ENCODE measurements at places on chromosomes 2 and 18. TPM values are rescaled to one million over a fixed set of nuclear protein-coding genes. Genes with fewer than 3 reads are reported as not detected.

GRCh38 chr2:204538182-204539018 lies 6.9 kb upstream of the PARD3B start:
- H3K36me3 ChIP-seq = no peaks in the 10 kb centered on the region
- no peak overlapping the region for H3K4me3 ChIP-seq
- no peaks in the 10 kb centered on the region for H3K4me1 ChIP-seq
- H3K27ac ChIP-seq = no peak overlapping the region
- no peaks in the 10 kb centered on the region for H3K27me3 ChIP-seq

GRCh38 chr2:37232131-37232933 lies 874 bp downstream of the NDUFAF7 start:
- peaks cover 27% of the 10 kb centered on the region for H3K4me1 ChIP-seq
- DNase-seq = peak; percentile 20
- peak overlapping the region; percentile 84 for H3K4me3 ChIP-seq
- H3K27me3 ChIP-seq = no peaks in the 10 kb centered on the region
- peak overlapping the region; percentile 91 for H3K27ac ChIP-seq

DNA sequence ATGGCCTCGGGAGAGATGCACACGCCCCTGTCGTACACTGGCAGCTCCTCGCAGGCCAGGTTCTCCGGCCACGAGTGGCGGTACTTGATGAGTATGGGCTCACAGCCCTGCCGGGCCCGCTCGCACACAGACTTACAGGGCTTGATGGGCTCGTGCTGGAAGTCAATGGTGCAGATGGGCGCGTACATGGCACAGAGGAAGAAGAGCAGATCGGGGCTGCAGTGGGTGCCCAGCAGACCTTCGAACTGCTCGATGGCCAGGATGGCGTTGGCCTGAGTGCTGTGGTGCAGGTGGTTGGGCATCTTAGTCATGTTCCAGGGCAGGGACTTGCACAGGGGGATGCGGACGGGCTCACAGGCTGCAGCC lies 359 bp downstream of the FRZB start:
- no peak for DNase-seq
- H3K4me3 ChIP-seq = peak overlapping the region; percentile 67
- no peaks in the 10 kb centered on the region for H3K36me3 ChIP-seq
- peaks cover 15% of the 10 kb centered on the region for H3K4me1 ChIP-seq
- H3K27ac ChIP-seq = peak overlapping the region; percentile 38

GRCh38 chr2:159551806-159552205 lies 64.5 kb downstream of the BAZ2B start:
- no peaks in the 10 kb centered on the region for H3K4me1 ChIP-seq
- no peak for DNase-seq
- H3K4me3 ChIP-seq = no peak overlapping the region

- H3K27ac ChIP-seq = no peak overlapping the region
- H3K27me3 ChIP-seq = no peaks in the 10 kb centered on the region
- no peak for DNase-seq
- no peaks in the 10 kb centered on the region for H3K4me1 ChIP-seq
These were observed 3.9 kb downstream of the KCNK3 start for GRCh38 chr2:26696351-26696816.

Gene SRD5A2
- 0.10 TPM for total RNA-seq

Gene SP140L
- 3.5 TPM for total RNA-seq

Gene EIF2AK3
- total RNA-seq = 7.6 TPM

DNA sequence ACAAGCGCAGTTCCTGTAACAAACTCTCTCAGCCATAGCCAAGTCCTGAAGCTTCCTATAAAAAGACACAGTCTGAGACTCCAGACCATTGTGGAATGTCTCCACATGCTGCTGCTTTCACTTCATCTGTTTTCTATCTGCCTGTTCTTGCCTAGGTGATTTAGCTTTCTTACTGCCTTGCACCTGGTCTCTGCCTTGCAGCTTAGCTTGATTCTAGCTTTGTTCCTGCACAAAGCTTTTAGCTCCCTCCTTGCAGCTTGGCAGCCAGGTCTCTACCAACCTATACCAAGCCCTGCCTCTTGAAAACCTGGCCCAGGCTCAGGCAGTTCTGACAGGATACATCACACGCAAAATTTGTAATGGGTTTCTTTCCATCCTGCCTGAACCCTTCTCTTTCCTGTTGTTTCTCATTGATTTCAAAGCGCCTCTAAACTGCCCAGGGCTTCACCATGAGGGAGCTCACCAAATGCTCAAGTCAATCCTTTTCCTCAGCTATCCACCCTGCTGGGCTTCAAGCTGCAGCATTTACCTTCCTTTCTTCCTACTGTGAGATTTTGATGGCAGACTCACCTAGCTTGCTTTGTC lies 941.3 kb upstream of the NXPH2 start:
- no peak for DNase-seq
- H3K36me3 ChIP-seq = no peaks in the 10 kb centered on the region
- no peak overlapping the region for H3K4me3 ChIP-seq
- H3K27me3 ChIP-seq = no peaks in the 10 kb centered on the region
- no peak overlapping the region for H3K27ac ChIP-seq
- no peaks in the 10 kb centered on the region for H3K4me1 ChIP-seq

- no peak for DNase-seq
- no peaks in the 10 kb centered on the region for H3K27me3 ChIP-seq
- H3K4me3 ChIP-seq = no peak overlapping the region
- H3K4me1 ChIP-seq = peaks cover 38% of the 10 kb centered on the region
- H3K27ac ChIP-seq = peak overlapping the region; percentile 95
These were observed 47.6 kb downstream of the TEX44 start for GRCh38 chr2:231640241-231640640.

DNA sequence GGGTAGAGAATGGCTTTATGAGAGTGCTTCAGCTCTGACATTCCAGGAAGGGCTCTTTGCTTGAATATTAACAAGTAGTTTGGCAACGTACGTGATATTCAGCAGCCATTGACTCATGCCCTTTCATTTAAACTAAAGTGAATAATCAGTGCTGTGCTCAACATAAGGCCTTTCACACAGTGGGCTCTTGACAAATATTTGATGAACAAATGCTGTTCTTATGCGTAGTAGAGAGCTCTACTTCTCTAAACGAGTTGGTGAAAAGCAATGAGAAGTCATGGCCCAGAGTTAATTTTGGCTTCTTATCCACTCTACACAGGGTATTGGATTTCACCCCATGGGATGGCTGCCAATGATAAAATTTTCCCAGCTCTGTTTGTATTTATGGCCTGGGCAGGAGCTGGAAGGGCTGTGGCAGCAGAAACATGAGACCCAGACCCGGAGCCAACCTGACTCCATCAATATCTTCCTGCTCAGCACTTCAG lies 338.9 kb downstream of the CCDC85A start:
- peak overlapping the region; percentile 58 for H3K27ac ChIP-seq
- H3K27me3 ChIP-seq = no peaks in the 10 kb centered on the region
- peak; percentile 41 for DNase-seq
- no peaks in the 10 kb centered on the region for H3K4me1 ChIP-seq

- no peak overlapping the region for H3K27ac ChIP-seq
- no peaks in the 10 kb centered on the region for H3K27me3 ChIP-seq
- DNase-seq = no peak
- no peaks in the 10 kb centered on the region for H3K36me3 ChIP-seq
These were observed 385.4 kb upstream of the TMEFF2 start for GRCh38 chr2:192579965-192580700.

DNA sequence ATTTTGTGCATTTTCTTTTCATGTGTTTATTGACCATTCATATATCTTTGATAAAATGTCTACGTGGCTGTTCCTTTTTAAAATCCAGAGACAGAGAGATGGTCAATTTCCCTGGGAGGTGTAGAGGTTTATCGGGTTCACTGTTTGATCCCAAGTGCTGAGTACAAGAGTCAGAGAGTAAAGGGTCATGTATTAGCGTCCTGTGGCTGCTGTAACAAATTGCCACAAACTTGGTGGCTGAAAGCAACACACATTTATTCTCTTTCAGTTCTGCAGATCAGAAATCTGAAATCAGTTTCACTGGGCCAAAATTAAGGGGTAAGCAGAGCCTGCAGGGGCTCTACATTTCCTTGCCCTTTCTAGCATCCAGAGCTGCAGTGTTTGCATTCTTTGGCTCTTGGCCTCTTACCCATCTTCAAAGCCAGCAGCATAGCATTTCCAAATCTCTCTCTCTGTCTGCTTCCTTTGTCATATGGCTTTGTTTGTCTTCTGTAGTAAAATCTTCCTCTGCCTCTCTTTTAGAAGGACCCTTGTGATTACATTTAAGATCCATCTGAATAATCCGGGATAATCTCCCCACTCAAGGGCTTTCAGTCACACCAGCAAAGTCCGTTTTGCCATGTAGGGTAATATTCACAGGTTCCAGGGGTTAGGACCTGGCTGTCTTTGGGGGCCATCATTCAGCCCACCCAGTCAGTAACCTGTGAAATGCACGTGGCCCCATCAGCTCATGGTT lies 49.9 kb downstream of the TMEM17 start:
- no peak overlapping the region for H3K4me3 ChIP-seq
- no peak overlapping the region for H3K27ac ChIP-seq
- no peaks in the 10 kb centered on the region for H3K27me3 ChIP-seq
- DNase-seq = no peak
- no peaks in the 10 kb centered on the region for H3K36me3 ChIP-seq

DNA sequence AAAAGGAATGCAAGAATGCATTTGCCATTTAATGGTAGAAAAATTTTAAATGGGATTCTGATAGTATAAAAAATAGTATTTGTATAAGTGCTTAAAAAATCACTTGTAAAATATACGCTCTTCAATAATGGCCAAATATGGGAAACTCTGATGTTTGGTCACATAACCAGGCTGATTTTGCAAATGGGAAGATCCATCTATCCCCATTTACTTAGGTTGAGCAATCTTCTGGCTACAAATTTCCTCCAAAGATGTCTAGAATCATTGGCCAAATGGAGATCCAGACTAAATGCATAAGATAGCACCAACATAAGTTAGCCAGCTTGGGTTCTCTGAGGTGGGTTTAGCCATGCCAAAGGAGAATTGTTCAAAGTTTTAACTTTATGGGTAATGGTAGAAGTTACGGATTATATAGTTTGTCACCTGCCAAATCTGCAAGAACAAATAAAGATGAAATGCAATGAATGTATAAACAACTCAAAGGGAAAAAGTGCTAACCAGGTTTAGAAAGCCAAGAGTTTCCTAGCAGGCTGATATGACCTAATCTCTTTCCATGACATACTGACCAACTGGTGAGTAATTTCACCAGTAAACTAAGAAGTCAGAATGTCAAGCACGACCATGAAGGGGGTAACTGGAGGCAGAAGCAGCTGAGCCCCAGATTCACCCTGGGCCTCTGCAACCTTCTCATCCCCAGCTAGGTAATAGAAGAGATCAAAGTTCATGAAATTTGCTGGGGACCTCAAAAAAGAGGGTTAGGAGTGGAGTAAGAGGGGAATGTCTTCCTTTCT lies 10.0 kb downstream of the RHOB start:
- H3K27ac ChIP-seq = no peak overlapping the region
- H3K4me3 ChIP-seq = no peak overlapping the region
- H3K27me3 ChIP-seq = no peaks in the 10 kb centered on the region
- DNase-seq = no peak

GRCh38 chr2:33477473-33478468 lies 1.3 kb downstream of the RASGRP3 start:
- no peaks in the 10 kb centered on the region for H3K27me3 ChIP-seq
- peak; percentile 60 for DNase-seq
- no peaks in the 10 kb centered on the region for H3K36me3 ChIP-seq
- H3K4me1 ChIP-seq = peaks cover 51% of the 10 kb centered on the region

DNA sequence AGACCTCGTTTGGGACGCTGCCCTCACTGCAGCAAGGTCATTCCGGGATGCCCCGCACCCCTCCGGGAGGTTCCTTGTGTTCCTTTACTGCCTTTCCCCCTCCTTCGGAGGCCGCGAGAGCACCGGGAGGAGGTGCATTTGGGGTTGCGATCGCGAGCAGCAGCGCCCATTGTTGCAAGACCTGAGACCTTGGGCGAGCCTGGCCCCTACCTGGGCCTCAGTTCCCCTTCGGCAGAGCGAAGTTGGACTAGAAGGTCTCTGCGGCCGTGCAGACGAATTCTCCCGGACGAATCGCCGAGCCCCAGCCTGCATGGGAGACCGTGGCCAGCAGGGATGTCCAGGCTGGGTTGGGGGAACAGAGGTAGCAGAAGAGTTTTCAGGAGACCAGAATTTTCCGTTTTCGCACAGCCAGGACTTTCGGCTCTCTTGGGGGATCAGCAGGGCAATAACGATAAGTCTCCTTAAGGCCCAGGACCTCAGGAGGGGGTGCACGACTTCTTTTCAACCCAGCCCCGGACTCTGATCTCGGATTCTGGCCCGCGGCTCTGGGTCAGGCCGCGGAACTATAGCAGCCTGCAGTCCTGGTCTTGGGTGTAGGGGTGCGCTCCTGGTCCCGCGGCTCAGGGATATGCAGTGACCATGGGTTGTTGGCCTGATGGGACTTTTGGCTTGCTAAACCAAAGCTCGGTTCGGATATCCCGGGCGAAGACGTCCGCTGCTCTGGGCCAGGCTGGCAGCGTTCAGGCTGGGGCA lies 2.8 kb downstream of the GDF7 start:
- no peaks in the 10 kb centered on the region for H3K36me3 ChIP-seq
- H3K4me3 ChIP-seq = no peak overlapping the region
- peaks cover 93% of the 10 kb centered on the region for H3K27me3 ChIP-seq
- no peak for DNase-seq

Gene TFCP2L1
- total RNA-seq = 1.8 TPM

Gene RBM43
- total RNA-seq = 1.3 TPM

DNA sequence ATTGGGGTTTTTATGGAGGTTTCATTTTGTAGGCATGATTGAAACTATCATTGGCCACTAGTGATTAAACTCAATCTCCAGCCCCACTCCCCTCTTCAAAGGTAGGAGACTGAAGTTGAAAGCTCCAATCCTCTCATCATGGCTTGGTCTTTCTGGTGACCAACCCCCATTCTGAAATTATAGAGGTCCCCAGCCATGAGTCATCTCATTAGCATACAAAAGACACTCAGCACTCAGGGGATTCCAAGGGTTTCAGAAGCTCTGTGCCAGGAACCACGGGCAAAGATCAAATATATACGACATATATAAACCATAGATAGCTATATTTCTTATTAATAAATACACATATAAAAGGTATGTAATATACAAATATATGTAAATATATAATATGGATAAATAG lies 256.0 kb upstream of the POU3F3 start:
- H3K27me3 ChIP-seq = no peaks in the 10 kb centered on the region
- H3K36me3 ChIP-seq = no peaks in the 10 kb centered on the region
- no peaks in the 10 kb centered on the region for H3K4me1 ChIP-seq
- no peak for DNase-seq
- no peak overlapping the region for H3K27ac ChIP-seq
- no peak overlapping the region for H3K4me3 ChIP-seq

DNA sequence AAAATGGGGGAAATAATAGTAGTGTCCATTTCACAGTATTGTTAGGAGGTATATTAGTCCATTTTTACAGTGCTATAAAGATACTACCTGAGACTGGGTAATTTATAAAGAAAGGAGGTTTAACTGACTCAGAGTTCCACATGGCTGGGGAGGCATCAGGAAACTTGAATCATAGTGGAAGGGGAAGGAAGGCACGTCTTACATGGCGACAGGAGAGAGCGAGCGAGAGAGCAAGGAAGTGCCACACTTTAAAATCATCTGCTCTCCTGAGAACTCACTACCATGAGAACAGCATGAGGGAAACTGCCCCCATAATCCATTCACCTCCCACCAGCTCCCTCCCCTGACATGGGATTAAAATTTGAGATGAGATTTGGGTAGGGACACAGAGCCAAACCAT lies 23.4 kb downstream of the MGAT5 start:
- no peak for DNase-seq
- H3K27me3 ChIP-seq = peaks cover 22% of the 10 kb centered on the region
- H3K4me3 ChIP-seq = no peak overlapping the region
- no peaks in the 10 kb centered on the region for H3K36me3 ChIP-seq

- H3K27me3 ChIP-seq = no peaks in the 10 kb centered on the region
- H3K36me3 ChIP-seq = no peaks in the 10 kb centered on the region
- no peak overlapping the region for H3K4me3 ChIP-seq
- H3K4me1 ChIP-seq = no peaks in the 10 kb centered on the region
These were observed 12.3 kb upstream of the AGXT start for GRCh38 chr2:240856151-240856980.
